IMR-90 (cell line): ENCODE measurements at places on chromosomes 2 and 18.

DNA sequence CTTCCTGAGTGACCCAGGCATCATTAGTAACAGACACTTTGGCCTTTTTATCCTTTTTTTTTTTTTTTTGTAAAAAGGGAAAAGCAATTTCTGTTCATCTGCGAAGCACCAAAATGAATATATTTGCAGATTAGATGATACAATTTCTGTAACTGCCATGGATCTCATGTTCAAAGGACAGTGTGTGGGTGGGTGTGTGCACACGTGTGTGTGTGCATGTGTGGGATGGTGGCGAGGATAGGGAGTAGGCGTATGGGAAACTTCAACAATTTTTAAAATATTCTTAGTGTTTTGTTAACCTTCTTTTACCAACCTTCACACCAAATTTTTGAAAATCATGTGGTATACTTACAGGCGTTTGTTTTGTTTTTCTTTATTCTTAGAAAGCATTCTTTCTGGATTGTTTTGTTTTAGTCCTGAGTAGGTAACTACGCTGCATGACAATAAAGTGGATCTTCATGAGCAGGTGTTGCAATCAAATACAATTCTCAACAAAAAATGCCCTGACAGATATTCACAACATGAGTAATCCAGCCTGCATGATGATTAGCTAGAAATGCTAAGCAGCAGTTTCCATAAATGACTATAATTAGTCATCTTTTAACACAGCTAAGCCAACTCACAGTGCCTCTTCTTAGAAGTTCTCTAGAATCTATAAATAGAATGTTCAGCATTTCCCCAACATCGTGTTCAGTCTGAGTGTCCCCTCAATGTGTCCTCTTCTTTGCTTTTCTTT is 53.5 kb upstream of the RMDN2 start:
- DNase-seq = peak; percentile 81

GRCh38 chr2:219175928-219176817 is 552 bp downstream of the CNPPD1 start:
- DNase-seq = peak; percentile 26

DNA sequence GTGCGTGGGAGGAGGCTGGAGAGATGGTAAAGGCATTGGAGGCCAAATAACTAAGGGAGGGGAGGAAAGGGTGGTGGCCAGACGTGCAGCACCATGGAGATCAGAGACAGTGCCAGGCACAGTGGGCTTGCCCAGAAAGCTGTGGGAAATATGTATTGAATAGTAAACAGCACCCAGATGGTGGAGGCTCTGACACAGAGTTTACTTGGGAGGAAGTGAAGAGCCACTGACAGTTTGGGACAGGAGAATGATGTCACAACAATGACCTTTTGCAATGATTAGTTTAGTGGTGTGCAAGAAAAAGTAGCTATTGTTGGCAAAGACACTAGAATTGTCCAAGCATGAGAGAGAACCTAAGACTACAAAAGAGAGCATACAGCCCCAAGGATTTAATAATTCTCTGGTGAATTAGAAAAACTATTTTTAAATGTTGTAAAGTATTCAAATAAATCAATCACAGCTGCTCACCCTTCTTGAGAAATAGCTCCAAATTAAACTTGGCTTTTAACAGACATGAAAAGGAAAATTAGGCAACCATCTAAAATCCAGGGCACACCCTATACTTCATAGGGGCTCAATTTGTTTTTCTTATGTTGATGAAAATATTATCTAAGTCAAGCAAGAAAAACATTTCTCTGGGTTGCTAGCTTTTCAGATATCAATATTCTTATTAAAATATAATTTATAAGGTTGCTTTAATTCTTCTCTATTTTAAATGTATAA is 458.7 kb upstream of the HNRNPA3 start:
- no peak for DNase-seq

GRCh38 chr2:127454595-127455565 is 36.7 kb downstream of the PROC start:
- DNase-seq = no peak

DNA sequence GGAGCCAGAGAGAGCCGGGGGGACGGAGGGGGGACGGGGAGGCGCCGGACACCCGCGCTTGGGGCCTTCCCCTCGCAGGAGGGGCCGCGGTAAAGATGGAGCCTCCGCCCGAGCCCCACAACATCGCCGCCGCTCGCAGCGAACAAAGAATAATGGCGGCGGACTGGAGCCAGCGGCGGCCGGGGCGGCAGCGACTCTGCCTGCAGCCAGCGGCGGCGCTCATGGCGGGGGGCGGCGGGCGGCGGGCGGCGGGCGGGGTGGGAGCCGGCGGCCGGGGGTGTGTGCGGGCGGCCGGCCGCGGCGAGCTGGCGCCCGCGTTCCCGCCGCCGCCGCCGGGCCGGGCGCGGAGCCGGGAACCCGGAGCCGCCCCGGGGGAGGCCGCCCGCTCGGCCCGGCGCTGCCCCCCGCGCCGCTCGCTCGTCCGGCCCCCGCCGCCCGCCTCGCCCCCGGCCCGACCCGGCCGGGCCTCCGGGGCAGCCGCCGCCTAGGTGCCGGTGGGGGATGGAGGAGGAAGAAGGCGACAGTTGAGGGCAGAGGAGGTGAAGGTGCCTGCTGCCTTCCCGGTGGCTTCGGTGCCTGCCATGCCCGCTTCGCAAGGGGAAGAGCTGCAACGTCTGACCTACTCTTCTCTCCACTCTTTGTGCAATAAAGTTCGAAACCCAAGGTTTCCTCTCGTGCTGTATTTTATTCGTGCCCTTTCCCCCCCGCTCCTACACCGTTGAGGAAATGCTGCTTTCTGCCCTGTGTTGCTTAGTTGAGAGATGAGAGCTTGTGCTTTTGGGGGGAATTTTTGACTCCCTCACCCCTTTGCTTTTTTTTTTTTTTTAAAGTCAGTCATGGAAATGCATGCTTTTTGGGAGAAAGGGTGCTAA is 634 bp downstream of the CREB1 start:
- DNase-seq = no peak
